ENCODE measurements at places on chromosomes 11 and 22.

GRCh38 chr11:6812390-6813005 is 13.0 kb upstream of the OR6A2 start:
- DNase-seq: peak; percentile 41

DNA sequence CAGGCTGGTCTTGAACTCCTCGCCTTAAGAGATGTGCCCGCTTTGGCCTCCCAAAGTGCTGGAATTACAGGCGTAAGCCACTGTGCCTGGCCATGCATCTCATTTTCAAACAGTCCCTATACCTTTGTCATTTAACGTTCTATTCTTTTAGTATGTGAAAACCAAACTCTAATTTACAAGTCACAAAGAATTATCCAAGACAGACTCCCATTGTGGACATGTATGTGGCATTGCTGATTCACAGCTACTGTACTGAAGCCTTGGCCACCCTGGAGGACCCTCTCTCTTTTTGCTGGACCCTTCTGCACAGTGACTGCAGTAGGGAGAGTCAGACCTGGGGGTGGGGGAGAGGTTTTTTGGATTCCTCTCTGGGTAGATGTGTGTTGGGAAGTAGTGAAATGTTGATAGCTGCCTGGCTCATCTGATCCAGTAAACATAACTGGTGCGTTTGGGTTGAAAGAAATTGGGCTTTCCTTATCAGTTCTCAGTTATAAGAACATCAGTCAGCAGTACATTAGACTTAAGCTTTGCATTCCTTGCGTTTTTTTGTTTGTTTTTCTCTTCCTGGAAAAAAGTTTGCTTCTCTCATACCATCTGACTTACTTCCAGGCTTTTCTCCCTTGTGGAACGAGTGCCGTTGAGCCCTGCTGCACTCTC is 65.9 kb downstream of the MED15 start:
- no peak for DNase-seq

DNA sequence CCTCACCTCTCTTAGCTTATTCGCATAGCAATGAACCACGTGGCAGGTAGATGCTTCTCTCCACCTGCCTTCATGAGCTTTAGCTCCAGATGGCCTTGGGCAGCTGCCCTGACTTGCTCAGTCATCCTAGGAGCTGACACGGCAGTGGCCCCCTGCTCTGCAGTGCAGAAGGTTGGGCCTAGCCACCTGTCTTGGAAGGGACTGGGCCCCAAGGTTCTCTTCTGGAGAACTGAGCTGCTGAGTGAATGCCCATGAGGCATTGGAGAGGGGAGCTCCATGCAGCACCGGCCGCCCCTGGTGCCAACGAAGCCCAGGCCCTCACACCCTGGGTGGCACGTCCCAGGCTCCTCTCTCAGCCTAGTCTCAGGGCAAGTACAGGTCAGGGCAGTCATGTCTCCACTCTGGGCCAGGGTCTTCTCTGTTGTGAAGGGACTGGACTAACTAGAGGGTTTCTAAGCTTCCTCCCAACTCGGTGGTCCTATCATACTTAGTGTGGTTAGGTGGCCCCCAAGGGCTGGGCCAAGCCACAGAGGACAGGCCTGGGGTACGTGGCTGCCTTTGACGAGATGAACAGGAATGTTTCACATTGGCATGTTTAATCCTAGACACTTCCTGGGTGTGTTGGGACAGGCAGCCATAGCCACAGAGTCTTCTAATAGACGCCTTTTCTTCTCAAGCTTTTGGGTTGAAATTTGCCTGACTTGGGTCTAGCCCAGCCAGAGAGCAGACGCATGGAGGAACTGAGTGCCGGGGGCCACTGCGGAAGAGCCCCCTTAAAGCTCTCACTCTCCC is 47.9 kb downstream of the ALX4 start:
- DNase-seq: no peak

- no peak for DNase-seq
Measured at GRCh38 chr11:129292771-129293170, 82.9 kb upstream of the BARX2 start.

GRCh38 chr11:132073787-132074186 is 703.4 kb downstream of the NTM start:
- no peak for DNase-seq

- DNase-seq: no peak
Measured at GRCh38 chr11:57251037-57251436, 14.0 kb upstream of the APLNR start.
